ENCODE measurements at places on chromosomes 3 and 15.

DNA sequence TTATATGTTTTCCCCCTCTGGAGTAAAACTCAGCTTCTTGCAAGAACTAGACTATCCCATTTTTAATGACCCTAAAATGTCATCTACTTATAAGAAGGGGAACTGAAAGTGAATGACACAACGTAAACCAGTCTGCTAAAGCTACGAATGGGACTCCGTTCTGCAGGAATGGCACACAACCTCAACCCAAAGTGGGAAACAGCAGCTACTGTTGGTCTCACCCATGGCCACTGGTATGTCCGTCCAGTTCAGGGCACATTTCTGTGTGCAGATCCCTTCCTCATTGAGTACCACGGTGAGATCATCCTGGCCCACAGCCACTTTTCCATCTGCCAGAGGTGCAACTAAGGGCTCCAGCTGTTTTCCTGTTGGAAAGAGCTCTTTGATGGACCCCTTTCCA is 23.8 kb downstream of the VPS39 start:
- DNase-seq = no peak

DNA sequence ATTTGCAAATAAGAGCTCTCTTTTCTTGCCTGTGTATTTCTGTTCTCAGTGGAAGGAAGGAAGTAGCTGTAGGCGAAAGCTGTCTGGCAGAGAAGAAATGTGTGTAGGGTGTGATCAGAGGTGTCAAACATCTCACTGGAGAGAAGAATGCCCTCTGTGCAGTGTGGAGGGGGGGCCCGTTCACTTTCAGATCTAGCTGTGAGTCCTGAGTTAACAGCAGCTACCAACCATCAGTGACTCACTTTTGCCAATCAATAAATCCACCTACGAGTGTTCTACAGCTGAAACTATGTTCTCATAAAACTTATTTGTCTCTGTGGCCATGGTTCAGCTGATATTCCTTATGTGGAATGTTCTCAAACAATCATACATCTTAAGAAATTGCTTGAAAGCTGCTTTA is 103.7 kb downstream of the FRMD4B start:
- DNase-seq = no peak

- DNase-seq = no peak
Measured at GRCh38 chr15:83947156-83947555, 288.4 kb upstream of the GOLGA6L4 start.

- DNase-seq = no peak
Measured at GRCh38 chr15:22228101-22228762, 147.9 kb downstream of the OR4M2 start.

GRCh38 chr3:101936419-101937356 is 87.4 kb downstream of the NFKBIZ start:
- DNase-seq = peak; percentile 91

GRCh38 chr15:85706779-85707518 is 87.8 kb downstream of the KLHL25 start:
- peak; percentile 70 for DNase-seq

GRCh38 chr3:170741756-170742529 is 128.1 kb downstream of the RPL22L1 start:
- no peak for DNase-seq

- DNase-seq = no peak
Measured at GRCh38 chr15:40511093-40511471, 40.3 kb downstream of the CHST14 start.

- DNase-seq = no peak
Measured at GRCh38 chr3:126527455-126528211, 3.7 kb downstream of the CHST13 start.

GRCh38 chr3:5357089-5357488 is 169.6 kb downstream of the EDEM1 start:
- DNase-seq = no peak

DNA sequence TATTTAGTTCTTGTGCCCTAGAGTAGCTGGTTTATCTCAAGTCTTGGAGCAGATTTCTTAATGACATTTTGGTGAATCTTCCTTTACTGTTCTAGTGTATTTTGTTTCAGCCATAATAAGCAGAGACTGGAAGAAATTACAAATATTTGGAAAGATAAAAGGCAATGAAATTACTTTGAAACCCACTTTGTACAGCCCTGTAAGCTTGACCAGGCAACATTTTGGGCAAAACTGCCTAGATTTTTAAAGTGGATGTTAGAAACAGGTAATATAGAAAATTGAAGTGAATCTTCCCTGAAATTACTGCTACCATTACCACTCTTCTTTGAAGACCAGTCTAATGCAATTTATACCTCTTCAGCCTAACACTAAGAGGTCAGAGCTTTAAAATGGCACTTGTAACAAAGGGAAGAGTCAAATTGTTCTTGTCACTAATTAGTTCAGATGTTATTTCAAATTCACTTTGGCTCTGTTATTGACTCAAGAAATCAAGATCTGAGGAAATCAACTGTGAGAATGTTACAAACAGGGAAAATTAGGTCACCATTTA is 589.4 kb downstream of the NLGN1 start:
- no peak for DNase-seq

DNA sequence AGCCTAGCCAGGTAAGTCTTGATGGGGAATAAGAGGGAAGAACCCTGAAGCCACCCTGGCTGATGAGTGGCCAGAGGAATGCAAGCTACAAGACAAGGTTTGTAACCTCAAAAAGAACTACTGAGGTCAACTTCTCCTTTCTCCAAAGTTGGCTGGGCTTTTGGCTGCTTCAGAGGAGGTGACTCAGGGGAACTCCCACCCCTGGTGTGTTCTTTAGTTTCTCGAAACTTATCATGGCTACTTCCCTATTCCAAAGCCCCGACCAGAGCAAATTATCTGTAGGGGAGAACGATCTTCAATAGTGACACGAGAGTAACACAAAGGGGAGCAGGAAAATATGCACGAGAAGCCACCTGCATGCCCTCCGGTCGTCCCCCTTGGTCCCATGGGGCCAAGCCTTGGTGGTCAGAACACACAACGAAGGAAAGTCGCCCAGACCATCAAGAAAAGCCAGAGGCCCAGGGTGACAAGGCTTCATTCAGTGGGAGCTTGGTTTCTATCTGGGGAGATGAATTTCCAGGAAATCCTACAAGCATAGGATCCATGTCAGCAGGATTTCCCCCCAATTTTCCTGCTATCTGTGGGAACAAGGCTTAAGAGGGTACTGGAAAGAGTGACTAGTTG is 6.5 kb upstream of the BCL2A1 start:
- DNase-seq = peak; percentile 41

- DNase-seq = no peak
Measured at GRCh38 chr3:107992976-107993684, 97.7 kb downstream of the CD47 start.

Data from bone marrow (tissue), 2 donors.